Activated CD8-positive, alpha-beta T cell treated with anti-CD3 and anti-CD28 coated beads, Interleukin-2, amount 10 ng/mL, durations not matched to agents 7 days and 5 days (primary cell): ENCODE measurements at places on chromosomes 1 and 21. TPM values are rescaled to one million over a fixed set of nuclear protein-coding genes. Genes with fewer than 3 reads are reported as not detected.

DNA sequence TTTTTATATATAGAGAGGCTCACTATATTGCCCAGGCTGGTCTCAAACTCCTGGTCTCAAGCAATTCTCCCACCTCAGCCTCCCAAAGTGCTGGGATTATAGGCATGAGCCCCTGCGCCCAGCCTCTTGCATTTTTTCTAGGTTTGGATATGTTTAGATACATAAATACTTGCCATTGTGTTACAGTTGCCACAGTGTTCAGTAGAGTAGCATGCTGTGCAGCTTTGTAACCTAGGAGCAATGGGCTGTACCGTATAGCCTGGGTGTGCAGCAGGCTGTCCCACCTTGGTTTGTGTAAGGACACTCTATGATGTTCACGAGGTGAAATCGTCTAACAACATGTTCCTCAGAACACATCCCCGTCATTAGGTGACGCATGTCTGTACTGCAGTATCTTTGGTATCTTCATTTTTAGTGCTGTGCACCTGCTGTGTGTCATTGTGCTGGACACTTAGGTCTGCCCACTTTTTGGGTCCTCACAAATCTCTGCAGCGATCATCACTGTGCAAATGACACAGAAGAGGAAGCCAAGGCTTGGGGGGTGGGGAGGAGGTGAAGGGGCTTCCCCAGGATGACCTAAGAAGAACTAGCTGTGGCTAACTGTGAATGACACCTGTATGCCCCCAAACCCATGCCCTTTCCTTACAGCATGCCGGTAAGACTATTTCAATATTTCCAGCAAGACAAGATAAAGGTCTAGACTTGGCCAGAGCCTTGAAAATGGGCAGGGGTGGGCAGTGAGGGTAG is 44.5 kb downstream of the SDC3 start:
- H3K27ac ChIP-seq, result no peak overlapping the region
- no peak overlapping the region for H3K4me3 ChIP-seq
- DNase-seq, result no peak
- no peaks in the 10 kb centered on the region for H3K36me3 ChIP-seq
- peaks cover 35% of the 10 kb centered on the region for H3K27me3 ChIP-seq

DNA sequence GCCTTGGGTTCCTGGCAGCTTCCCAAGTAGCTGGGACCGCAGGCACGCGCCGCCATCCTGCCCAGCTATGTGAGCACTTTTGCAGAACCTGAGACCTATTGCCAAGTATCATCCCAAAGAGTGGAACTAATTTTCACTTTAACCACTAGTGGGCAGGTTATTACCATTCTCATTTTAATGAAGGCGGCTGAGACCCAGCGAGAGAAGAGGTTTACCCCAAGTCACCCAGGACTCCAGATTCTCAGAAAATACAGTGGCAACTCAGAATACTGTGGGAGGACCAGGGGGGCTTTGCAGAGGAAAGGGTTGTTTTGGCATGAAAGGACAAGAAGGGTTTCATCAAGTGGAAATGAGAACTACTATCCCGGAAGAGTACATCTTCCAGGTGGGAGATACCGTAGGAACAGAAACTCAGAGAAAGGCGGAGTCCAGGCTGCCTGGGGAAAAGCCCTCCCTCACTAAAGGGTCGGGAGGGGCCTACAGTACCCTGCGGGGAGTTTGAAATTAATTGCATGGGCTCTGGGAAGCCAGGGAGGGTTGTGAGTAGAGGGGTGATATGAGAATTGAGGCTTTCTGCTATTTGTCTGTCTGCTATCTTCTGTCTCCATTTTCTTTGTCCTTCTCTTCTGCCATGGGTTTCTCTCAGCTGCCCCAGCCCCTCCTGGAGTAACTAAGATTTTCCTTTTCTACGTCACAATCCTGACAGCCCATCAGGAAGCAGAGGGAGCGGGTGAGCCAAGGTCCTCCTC is 7.2 kb upstream of the SEMA4A start:
- DNase-seq, result peak; percentile 72
- peak overlapping the region; percentile 85 for H3K27ac ChIP-seq
- H3K27me3 ChIP-seq, result no peaks in the 10 kb centered on the region
- H3K4me3 ChIP-seq, result peak overlapping the region; percentile 63
- peaks cover 47% of the 10 kb centered on the region for H3K4me1 ChIP-seq

- no peak for DNase-seq
- H3K4me3 ChIP-seq, result no peak overlapping the region
- H3K27me3 ChIP-seq, result no peaks in the 10 kb centered on the region
Observed at GRCh38 chr1:205770618-205771017, 4.7 kb downstream of the RAB29 start.

DNA sequence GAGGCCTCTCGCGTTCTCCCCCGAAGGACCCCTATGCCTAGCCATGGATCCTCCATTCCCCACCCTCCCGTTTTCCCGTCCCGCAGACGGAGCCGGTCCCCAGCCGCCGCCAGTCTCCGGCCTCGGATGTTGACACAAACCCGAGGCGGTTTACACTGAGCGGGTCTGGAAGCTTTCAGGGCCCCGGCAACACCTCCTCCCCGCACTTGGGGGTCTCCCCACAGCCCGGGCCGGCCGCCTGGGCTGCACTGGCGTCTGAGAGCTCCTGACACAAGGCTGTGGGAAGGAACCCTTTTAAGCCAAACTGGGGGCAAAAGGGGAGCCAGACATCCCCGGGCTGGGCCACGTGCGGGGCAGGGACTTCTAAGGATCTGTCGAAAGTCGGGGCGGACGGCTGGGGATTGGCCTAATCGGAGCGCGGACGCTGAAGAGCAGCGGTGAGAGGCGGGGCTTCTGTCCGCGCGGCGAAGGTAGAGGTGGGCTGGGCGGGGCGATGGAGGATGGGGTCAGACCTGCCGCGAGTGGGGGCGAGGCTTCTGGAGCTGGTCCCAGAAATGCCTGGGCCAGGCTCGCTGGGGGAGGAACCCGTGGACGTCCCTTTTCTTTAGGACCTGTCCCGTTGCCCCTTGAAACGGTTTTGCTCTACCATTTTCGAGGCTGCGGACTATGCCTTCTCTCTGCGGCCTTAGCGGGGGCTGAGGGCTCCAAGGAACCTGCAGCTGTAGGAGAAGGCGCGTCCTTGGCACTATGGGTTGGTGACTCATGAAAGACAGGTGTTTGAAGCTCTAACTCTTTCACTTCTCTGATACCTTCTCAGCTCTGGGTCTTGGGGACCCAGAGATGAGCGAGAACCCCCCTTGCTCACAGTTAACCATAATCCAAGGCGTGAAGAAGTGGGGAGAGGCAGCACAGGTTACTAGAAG is 1.2 kb upstream of the HPCAL4 start:
- no peaks in the 10 kb centered on the region for H3K36me3 ChIP-seq
- no peak overlapping the region for H3K27ac ChIP-seq
- peaks cover 22% of the 10 kb centered on the region for H3K4me1 ChIP-seq
- peaks cover 63% of the 10 kb centered on the region for H3K27me3 ChIP-seq

DNA sequence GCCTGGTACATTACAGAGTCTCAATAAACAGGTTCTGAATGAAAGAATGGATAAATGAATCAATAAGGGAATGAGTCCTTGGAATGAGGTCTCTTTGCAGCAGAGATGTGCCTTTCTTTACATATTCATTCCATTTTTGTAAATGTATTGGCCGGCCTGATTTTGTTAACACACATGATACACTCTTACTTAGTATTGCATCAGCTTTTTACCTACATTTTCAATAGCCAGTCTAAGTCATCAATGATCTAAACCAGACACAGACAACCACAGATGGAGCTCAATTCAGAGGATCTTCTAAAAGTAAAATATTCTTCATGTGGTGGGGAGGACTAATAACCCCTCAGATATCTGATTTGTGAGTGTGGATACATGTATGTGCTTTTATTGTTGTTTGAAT is 653.1 kb downstream of the LMO4 start:
- H3K4me3 ChIP-seq, result no peak overlapping the region
- no peak overlapping the region for H3K27ac ChIP-seq
- H3K4me1 ChIP-seq, result no peaks in the 10 kb centered on the region

GRCh38 chr1:150309758-150310508 is 11.4 kb upstream of the PRPF3 start:
- H3K36me3 ChIP-seq, result peaks cover 21% of the 10 kb centered on the region
- no peak overlapping the region for H3K4me3 ChIP-seq
- no peaks in the 10 kb centered on the region for H3K27me3 ChIP-seq
- no peaks in the 10 kb centered on the region for H3K4me1 ChIP-seq
- DNase-seq, result no peak
- H3K27ac ChIP-seq, result no peak overlapping the region

- H3K27ac ChIP-seq, result no peak overlapping the region
- no peak overlapping the region for H3K4me3 ChIP-seq
- H3K27me3 ChIP-seq, result no peaks in the 10 kb centered on the region
- no peaks in the 10 kb centered on the region for H3K36me3 ChIP-seq
- DNase-seq, result no peak
Observed at GRCh38 chr1:175116903-175117302, 49.3 kb downstream of the TNN start.

DNA sequence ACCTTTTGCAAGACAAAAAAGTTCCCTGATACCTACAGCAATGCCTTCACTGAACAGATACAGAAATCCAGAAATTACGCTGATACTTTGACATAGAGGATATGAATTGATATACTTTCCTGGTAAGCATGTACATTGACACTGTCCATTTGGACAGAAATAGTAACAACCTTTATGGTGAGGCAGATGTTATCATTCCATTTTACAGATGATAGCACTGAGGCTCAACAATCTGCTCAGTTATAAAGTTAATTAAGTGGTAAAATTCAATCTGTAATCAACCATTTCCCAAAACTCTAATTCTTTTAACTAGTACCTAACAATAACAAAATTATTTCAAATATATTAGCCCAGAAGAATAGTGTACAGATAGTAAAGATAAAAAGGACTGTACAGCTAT is 20.6 kb downstream of the SCAF4 start:
- H3K36me3 ChIP-seq, result peaks cover 6% of the 10 kb centered on the region
- no peak for DNase-seq
- no peak overlapping the region for H3K4me3 ChIP-seq
- peaks cover 37% of the 10 kb centered on the region for H3K4me1 ChIP-seq
- H3K27me3 ChIP-seq, result no peaks in the 10 kb centered on the region

DNA sequence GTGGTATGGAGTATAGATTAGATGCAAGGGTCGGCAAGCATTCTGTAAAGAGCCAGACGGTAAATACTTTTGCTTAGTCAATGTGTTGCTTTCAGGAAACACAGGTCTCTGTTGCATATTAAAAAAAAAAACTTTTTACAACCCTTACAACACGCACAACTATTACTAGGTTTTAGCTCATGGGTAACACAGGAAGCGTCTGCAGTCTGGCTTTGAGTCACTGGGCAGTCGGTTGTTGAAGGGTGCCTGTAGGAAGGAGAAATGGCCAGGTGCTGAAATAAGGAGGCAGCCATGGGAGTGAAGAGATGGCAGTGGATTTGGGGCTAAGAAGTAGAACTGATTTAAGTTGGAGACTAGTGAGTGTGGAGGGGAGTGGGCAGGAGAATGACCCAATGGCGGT is 192.1 kb downstream of the KCNJ6 start:
- no peak overlapping the region for H3K27ac ChIP-seq
- H3K27me3 ChIP-seq, result peaks cover 10% of the 10 kb centered on the region

DNA sequence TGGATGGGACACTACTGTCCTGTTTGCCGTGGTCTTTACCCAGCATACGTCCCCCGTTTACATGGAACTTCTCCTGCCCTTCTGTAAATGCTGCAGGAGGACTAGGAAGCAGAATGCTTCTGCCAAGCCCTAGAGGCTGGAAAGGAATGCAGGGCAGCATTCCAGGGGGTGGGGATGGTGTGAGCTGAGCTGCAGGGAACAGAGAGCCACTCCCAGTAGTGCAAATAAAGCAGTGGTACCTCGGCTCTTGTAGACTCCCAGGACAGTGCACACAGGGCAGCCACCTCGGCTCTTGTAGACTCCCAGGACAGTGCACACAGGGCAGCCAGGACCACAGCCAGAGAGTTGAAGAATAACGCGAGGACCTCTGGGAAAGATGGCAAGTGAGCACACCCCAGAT is 35.4 kb downstream of the PTPRU start:
- H3K4me3 ChIP-seq, result no peak overlapping the region
- H3K4me1 ChIP-seq, result no peaks in the 10 kb centered on the region
- DNase-seq, result no peak
- no peaks in the 10 kb centered on the region for H3K36me3 ChIP-seq
- no peak overlapping the region for H3K27ac ChIP-seq
- H3K27me3 ChIP-seq, result peaks cover 33% of the 10 kb centered on the region

- H3K4me1 ChIP-seq, result peaks cover 23% of the 10 kb centered on the region
- H3K36me3 ChIP-seq, result no peaks in the 10 kb centered on the region
- H3K27me3 ChIP-seq, result no peaks in the 10 kb centered on the region
- no peak overlapping the region for H3K27ac ChIP-seq
- no peak for DNase-seq
- no peak overlapping the region for H3K4me3 ChIP-seq
Observed at GRCh38 chr1:154418062-154418921, 13.1 kb downstream of the IL6R start.

GRCh38 chr1:93102142-93102541 is 23.1 kb downstream of the MTF2 start:
- H3K27ac ChIP-seq, result no peak overlapping the region
- no peak for DNase-seq
- peaks cover 42% of the 10 kb centered on the region for H3K36me3 ChIP-seq
- H3K27me3 ChIP-seq, result no peaks in the 10 kb centered on the region
- H3K4me3 ChIP-seq, result no peak overlapping the region

DNA sequence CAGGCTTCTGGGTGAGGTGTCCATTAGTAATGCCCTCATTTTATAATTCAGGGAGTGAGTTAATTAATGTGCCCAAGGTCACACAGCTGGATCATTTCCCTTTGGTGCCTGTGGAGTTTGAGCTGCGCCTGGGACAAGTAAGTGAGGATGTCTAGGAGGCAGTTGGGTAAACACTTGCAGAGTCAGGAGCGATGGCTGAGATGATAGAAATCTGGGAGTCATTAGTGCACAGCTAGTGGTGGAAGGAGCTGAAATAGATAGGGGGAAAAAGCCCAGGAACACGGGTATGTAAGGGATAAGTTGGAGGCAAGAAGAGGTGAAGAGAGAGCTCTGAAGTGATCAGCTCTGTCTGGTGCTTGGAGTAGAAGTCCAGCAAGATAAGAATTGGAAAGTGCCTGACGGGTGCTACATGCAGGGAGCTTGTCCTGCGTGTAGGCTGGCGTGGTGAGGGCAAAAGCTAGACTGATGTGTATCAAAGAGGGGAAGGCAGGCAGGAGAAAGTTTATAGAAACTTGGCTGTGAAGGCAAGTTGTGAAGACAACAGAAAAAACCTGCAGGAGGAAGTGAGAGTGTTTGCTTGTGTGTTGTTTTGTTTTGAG is 1.7 kb upstream of the SCAF4 start:
- H3K27ac ChIP-seq, result no peak overlapping the region
- DNase-seq, result no peak
- H3K4me1 ChIP-seq, result no peaks in the 10 kb centered on the region
- no peaks in the 10 kb centered on the region for H3K36me3 ChIP-seq
- H3K4me3 ChIP-seq, result no peak overlapping the region
- H3K27me3 ChIP-seq, result no peaks in the 10 kb centered on the region

- DNase-seq, result no peak
- no peak overlapping the region for H3K27ac ChIP-seq
- no peaks in the 10 kb centered on the region for H3K27me3 ChIP-seq
- peaks cover 70% of the 10 kb centered on the region for H3K4me1 ChIP-seq
Observed at GRCh38 chr1:244843148-244843978, 7.9 kb downstream of the COX20 start.

- no peak for DNase-seq
- no peak overlapping the region for H3K4me3 ChIP-seq
- H3K4me1 ChIP-seq, result no peaks in the 10 kb centered on the region
- no peak overlapping the region for H3K27ac ChIP-seq
- H3K36me3 ChIP-seq, result no peaks in the 10 kb centered on the region
Observed at GRCh38 chr1:227131193-227131592, 187.1 kb downstream of the CDC42BPA start.

Gene RHOU
- total RNA-seq, result 9.7 TPM

Gene TMEM51
- total RNA-seq, result 0.23 TPM

Gene DENND2D
- total RNA-seq, result 262 TPM

Gene TSPEAR
- not detected for total RNA-seq

Gene GNG4
- total RNA-seq, result not detected
